ENCODE measurements at places on chromosomes 3 and 15. TPM values are rescaled to one million over a fixed set of nuclear protein-coding genes. Genes with fewer than 3 reads are reported as not detected.

GRCh38 chr3:16090024-16090423 lies 84.5 kb upstream of the GALNT15 start:
- no peak for DNase-seq

The IQSEC1 gene
- 83.7 TPM for total RNA-seq

DNA sequence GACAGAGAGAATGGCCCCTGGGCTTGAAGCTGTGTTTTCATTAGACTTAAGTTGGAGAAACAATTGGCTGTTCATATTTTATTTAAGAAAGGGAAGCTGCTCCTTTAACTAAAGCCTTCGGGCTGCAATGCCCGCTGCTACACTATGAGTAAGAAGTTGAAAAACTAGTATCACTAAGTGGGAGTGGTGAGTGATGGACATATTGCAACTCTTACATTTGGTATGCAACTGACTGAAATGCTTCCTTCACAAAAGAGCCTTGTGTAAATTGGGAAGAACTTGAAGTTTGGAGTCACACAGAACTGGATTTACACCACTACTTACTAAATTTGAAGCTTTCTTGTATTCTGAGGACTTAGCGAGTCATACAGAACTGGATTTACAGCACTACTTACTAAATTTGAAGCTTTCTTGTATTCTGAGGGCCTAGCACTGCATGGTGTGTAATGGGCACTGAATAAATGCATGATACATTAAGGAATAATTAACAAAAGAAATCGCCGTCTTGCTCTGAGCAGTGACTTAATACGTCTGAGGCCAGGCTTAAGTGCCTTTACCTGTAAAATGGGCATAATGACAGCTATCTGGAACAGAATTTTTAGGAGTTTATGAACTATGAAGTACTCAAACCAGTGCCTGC lies 149.5 kb downstream of the RYR3 start:
- no peak for DNase-seq

GRCh38 chr3:106059953-106060517 lies 191.2 kb upstream of the CBLB start:
- DNase-seq, result no peak

The COMMD2 gene
- 23.1 TPM for total RNA-seq

- no peak for DNase-seq
Measured at GRCh38 chr15:58952751-58953150, 19.3 kb upstream of the SLTM start.

GRCh38 chr15:74322558-74323180 lies 44.8 kb downstream of the CYP11A1 start:
- peak; percentile 63 for DNase-seq

GRCh38 chr15:82231233-82231632 lies 31.3 kb downstream of the EFL1 start:
- DNase-seq, result no peak

The TMEM108 gene
- total RNA-seq, result not detected

GRCh38 chr3:132321304-132321703 lies 4.1 kb downstream of the ACP3 start:
- DNase-seq, result no peak

The MKRN2OS gene
- not detected for total RNA-seq

- DNase-seq, result no peak
Measured at GRCh38 chr15:72235298-72235697, 4.3 kb upstream of the PKM start.

The ABHD6 gene
- total RNA-seq, result 28.7 TPM

DNA sequence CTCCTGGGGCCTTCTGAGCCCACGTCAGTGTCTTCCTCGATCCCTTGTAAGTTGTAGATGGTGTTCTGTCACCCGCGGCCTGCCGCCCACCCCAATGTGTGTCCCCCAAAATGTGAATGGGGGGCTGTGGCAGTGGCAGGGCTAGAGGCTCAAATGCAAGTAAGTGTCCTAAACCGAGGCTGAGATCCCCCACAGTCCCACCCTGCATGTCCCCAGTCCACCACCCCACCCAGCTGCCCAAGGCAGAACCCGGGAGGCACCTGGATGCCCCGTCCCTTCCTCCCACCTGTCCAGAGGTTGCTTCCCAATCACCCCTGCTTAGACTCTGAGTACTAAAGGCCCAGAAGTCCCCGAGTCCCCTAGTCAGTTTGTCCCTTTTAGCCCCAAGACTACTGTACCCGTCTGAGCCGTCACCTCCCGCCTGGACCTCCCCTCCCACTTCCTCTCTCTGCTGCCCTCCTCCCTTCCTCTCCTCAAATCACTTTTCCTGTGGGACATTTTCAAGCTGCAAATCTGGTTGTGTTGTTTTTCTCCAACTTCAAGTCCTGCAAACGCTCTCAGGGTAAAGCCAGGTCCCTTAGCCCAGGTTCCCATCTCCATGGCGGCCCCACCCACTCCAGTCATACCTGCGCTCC lies 11.8 kb upstream of the PLXND1 start:
- DNase-seq, result no peak

GRCh38 chr3:112739252-112739965 lies 98.5 kb upstream of the CCDC80 start:
- DNase-seq, result no peak

The LTF gene
- 0.13 TPM for total RNA-seq

GRCh38 chr15:49904296-49904695 lies 214.7 kb downstream of the ATP8B4 start:
- no peak for DNase-seq

GRCh38 chr3:107824822-107825371 lies 265.9 kb downstream of the CD47 start:
- no peak for DNase-seq

The KLF13 gene
- 21.4 TPM for total RNA-seq

GRCh38 chr15:41732483-41732882 lies 41.8 kb upstream of the MAPKBP1 start:
- no peak for DNase-seq

DNA sequence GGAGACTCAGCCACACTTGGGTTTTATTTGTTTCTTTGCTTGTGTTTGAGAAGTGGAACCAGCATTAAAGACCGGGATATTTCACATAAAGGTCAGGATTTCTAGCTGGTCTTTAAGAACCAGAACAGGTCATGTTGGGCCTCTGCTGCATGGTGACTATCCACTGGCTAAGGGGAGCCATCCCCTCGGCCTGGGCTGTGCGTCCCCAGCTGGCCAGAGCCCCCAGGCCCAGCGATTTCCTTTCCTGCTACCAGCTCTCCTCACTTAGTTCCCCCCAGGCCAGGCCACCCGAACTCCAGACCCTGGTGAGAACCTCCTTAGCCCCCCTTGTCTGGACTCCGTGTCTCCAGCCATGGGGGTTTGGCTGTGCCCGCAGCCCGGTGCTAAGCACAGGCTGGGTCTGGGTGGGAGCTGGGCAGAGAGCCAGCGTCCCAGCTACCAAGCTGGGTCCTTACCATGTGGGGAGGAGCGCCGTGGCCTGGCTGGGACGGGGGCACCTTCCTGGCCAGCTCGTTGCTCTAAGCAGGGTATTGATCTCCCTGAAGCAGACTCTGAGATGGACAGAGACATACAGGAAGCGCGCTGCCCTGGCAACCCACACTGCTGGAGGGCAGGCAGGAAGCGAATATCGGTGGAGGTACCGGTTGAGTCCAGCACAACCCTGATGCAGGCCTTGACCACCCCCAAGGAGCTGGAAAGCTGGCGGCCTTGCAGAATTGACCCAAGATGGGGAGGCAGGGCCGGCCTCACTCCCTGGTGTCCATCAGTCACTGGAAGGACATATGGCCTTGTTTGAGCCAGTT lies 49.4 kb downstream of the KLF15 start:
- no peak for DNase-seq

The PSMD2 gene
- 428 TPM for total RNA-seq

DNA sequence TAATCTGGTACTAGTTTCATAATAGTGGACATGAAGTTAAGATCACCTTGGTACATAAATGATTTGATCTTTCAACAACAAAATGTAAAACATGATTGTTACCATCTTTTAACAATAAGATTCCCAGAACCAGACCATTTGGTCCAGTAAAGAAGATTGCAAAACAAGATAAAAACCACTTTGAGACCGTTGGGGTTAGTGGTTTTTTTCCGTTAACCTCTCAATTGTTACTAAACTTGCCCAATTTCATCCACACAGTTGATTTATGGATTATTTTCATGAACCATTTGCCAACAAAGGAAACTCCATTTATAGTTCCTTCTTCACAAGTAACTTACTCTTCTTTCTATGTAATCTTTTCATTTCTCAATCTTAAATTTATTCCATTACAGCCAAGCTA lies 53.8 kb downstream of the ATP8B4 start:
- DNase-seq, result no peak

- no peak for DNase-seq
Measured at GRCh38 chr3:99883693-99884092, 66.0 kb downstream of the CMSS1 start.

The ADAMTS17 gene
- total RNA-seq, result under 0.01 TPM

The ZNF80 gene
- total RNA-seq, result not detected

- no peak for DNase-seq
Measured at GRCh38 chr15:80703965-80704364, 8.9 kb downstream of the ABHD17C start.

- DNase-seq, result no peak
Measured at GRCh38 chr3:171996178-171996817, 43.1 kb upstream of the FNDC3B start.

The DLG1 gene
- total RNA-seq, result 56.7 TPM

GRCh38 chr3:89851974-89852621 lies 744.7 kb downstream of the EPHA3 start:
- DNase-seq, result no peak

- DNase-seq, result no peak
Measured at GRCh38 chr3:58722561-58722960, 56.0 kb upstream of the FAM3D start.

- DNase-seq, result no peak
Measured at GRCh38 chr3:123229145-123229544, 27.4 kb downstream of the SEC22A start.

DNA sequence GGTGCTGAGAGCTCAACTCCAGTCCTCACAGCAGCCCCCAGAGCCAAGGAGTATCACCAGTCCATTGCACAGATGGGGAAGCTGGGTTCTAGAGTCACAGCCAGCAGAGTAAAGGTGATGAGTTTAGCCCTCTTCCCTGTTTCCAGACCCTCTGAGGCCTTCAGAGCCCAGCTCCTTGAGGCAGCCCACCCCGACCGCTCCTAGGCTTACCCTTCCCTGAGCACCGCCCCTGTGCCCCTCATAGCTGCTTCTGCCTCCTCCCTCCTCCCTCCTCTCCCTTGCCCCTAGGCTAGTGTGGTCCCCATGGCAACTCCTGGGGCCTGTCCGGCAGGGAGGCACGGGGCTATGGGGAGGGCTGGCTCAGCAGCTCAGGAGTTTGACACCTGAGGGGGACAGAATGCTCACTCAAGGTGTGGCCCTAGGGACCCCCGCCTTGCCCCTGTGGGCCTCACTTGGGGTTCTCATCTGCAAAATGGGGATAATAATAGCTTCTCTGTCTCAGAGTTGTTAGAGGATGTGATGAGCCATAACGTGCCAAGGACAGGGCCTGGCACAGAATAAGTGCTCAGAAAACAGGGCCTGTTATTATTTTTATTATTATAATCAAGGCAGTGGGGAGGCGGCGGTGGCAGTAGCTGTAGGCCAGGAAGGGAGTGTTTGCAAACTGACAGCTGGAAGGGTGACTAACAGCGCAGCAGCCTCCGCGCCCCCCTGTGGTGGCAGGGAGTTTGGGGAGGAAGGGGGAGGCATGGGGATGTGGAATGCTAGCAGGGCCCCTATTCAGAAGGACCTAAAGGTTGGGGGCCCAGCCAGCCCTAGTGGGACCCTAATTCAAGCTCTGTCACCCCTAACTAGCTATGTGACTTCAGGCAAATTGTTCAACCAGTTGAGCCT lies 11.5 kb downstream of the CSK start:
- DNase-seq, result no peak

The PLIN1 gene
- total RNA-seq, result not detected

The BAHD1 gene
- 9.4 TPM for total RNA-seq

GRCh38 chr15:64559243-64559642 lies 98.9 kb downstream of the ZNF609 start:
- no peak for DNase-seq

DNA sequence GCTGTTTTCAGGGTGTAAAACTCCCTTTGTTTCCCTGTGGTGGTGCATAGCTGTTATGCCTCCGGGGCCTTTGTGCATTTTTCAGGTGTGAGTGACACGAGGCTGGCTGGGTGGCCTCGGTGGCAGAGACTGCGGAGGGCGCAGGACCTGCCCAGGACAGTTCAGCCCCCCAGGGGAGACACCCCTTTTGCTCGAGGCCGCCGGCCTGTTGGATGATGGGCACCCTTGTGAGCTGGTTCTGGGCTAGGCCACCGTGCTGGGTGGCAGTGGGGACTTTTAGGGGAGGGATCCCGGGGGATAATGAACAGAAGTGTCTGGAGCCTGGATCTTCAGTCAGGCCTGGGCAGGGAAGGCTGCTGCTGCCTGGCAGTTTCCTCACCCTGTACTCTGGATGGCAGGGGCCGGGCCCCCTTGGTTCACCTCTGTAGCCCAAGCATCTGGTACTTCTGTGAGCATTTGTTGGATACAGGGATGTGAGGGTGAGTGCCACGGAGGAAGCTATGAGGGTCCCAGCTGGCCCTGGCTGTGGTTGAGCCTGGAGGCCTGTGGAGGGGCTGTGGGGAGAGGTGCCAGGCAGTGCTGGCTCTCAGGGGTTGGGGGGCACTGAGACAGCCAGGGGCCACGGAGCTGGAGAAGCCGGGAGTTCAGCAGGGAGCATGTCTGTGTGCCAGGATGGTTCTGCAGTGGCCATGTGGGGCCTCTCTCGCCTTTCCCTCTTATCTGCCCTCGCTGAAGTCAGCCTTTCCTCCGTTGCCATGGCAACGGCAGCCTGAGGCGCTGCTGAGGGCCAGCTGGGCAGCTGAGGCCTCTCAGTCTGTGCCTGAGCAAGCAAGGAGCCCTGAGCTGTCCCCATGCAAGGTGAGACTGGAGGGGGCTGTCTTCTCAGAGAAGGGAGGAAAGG lies 49.0 kb downstream of the KY start:
- DNase-seq, result peak; percentile 26

- no peak for DNase-seq
Measured at GRCh38 chr3:160112481-160112880, 112.7 kb upstream of the C3orf80 start.

- DNase-seq, result peak; percentile 54
Measured at GRCh38 chr15:66703540-66703941, 1.5 kb downstream of the SMAD6 start.

GRCh38 chr15:75431682-75432081 lies 19.8 kb downstream of the SIN3A start:
- DNase-seq, result no peak

The NLGN1 gene
- 0.51 TPM for total RNA-seq

DNA sequence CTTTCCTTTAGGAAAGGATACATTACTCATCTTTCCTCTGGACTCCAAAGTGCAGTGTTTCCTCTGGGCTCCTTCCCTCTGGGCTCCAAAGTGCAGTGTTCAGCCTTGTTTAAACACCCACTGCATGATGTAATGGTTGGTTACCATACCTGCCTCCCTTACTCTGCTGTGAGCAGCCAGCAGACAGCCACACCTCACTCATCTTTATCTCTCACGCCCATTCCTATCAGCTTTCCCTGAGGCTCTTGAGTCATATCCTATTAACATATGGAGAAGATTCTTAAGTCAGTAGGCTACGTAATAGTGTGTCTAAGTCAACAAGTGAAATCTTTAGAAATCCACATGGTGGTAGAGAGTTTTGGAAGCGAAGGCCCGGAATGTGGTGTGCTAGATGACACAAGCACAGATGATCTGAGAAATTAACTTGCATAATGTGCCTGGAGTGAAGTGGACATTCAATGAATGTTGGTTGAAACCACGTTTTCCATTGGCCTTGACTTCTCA lies 97.2 kb upstream of the CTNNB1 start:
- DNase-seq, result no peak
